CD8-positive, alpha-beta memory T cell (primary cell): ENCODE measurements at places on chromosomes 2 and 18. TPM values are rescaled to one million over a fixed set of nuclear protein-coding genes. Genes with fewer than 3 reads are reported as not detected.

PLCD4 gene
- 0.49 TPM for polyA plus RNA-seq

DNAJC5G gene
- polyA plus RNA-seq, result not detected

TRIM54 gene
- not detected for polyA plus RNA-seq

SPC25 gene
- polyA plus RNA-seq, result not detected
